ENCODE measurements at places on chromosomes 12 and 14.

- no peak for DNase-seq
Observed at GRCh38 chr14:61516118-61516743, 179.1 kb upstream of the HIF1A start.

DNA sequence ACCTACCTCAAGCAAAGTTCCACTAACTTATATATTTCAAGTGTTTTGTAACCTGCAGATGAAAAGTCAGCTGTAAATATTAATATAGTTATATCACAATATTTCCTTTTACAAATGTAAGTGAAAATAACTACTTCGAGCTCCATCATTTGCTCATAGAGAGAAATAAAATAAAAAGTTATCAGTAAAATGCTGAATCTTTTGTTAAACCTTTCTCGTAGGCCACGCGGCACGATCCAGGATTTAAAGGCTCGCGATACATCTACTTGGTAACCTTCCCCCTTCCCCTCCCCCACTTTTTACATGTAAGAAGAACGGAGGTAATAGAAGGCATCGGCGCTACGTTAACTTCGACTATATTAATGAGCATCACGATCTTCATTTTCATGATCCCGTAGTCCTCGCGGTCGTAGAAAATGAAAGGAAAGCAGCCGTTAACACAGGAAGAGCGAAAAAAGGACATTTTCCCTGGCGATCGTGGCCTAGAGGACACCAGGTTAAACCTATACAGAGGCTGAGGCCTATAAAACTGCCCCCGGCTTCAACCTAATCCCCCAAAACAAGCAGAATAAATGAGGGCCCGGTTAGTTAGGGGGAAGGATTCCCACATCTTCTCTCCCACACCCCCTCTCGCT is 508 bp downstream of the HNRNPC start:
- DNase-seq: peak; percentile 23

- peak; percentile 57 for DNase-seq
Observed at GRCh38 chr12:91178139-91178561, 4.5 kb downstream of the DCN start.

GRCh38 chr14:74860899-74861733 is 14.8 kb downstream of the PROX2 start:
- DNase-seq: peak; percentile 89

- no peak for DNase-seq
Observed at GRCh38 chr12:43930032-43930431, 94.2 kb downstream of the TMEM117 start.

GRCh38 chr14:23307687-23308644 is 1.3 kb downstream of the BCL2L2 start:
- DNase-seq: no peak

- DNase-seq: peak; percentile 13
Observed at GRCh38 chr14:24252289-24253124, 10.1 kb upstream of the TINF2 start.

Measured in right hindlimb (tissue), 1 donor.